GM04503 (cell line): ENCODE measurements at places on chromosomes 4 and X.

GRCh38 chrX:106774981-106775380 is 27.5 kb upstream of the TBC1D8B start:
- DNase-seq, result no peak

GRCh38 chrX:40247848-40248622 is 150.3 kb upstream of the BCOR start:
- no peak for DNase-seq

- DNase-seq, result no peak
These were observed 2.0 kb upstream of the NKX3-2 start for GRCh38 chr4:13546142-13546940.

DNA sequence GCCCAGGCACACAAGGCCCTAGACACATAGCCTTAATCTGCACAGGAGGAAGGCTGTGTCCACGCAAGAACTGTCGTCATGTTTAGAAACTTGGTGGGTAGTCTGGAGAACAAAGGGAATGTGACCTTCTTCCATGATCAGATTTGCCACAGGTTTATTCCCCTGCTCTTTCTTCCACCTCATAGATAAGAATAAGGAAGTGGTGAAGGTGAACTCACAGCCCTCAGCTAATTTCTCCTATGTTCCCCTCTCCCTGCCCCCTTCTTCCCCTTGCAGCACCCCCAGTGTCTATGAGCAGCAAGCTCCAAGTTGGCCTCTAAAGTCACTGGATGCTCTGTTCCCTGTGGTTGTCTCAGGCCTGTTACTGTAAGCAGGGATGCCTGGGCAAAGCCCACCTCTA is 39.8 kb upstream of the LAS1L start:
- no peak for DNase-seq

- DNase-seq, result no peak
These were observed 387.5 kb upstream of the GRID2 start for GRCh38 chr4:91916219-91916618.

DNA sequence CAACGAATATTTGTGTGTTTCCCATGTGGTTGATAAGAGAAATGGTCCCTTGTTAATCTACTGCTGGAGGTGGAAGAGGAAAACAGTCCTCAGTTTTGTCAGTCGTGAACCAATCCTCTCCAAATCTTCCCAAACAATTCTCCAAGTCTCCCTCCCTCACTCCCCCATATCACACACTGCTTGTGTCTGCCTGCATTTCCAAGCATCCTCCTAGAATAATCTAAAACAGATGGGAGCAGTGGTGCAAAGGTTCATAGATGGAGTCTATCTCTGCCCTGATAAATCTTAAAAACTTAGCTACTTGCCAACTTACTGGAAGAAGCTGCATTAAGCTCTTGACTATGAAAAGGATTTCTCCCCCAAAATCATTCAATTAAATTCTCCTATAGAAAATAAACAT is 43.7 kb upstream of the SH3KBP1 start:
- no peak for DNase-seq
